ENCODE measurements at places on chromosomes 12 and 14. TPM values are rescaled to one million over a fixed set of nuclear protein-coding genes. Genes with fewer than 3 reads are reported as not detected.

The RBP5 gene
- not detected for total RNA-seq

The IFNG-AS1 gene
- not detected for total RNA-seq

The FOXA1 gene
- total RNA-seq, result 0.07 TPM

The CISTR gene
- not detected for total RNA-seq

The RNASE9 gene
- total RNA-seq, result not detected

The KLRB1 gene
- not detected for total RNA-seq

The GARIN6 gene
- not detected for total RNA-seq

All from activated CD4-positive, alpha-beta T cell treated with anti-CD3 and anti-CD28 coated beads, Interleukin-2, amount 10 ng/mL, durations not matched to agents 24 days and 14 days (primary cell).